Activated naive CD4-positive, alpha-beta T cell treated with Interleukin-2 at 50 U/mL for 16 hours (primary cell): ENCODE measurements at places on chromosomes 11 and 22.

GRCh38 chr11:75492181-75492820, 33.4 kb downstream of the GDPD5 start:
- DNase-seq = peak; percentile 64

DNA sequence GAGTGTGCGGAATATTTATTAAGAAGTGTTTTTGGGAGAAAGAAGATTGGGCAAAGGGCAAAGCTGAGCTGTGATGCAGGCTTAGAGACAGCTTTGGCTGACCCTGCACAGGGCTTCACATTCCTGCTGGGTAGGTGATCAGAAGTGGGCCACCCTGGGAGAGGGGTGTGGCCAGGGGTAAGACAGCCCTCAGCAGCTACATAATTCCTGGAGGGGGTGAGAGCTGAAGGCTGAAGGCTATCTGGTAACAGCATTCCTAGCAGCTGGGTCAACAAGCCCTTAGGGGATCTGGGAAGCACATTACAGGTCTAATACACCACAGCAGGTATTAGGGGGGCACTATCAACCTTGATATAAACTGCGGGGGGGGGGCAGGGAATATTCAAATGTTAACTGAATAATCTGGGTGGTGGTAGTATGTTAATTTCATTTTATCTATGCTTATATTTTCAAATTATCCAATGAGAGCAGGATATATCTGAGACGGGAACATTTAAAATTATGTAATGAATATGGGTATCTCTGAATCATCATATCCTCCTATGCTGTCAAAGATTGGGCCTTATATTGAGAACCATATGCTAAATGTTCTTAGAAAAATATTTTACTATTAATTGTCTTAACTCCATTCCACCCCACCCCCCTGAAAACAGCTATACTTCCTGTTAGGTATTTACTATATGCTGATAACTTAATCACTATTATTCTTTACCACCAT, 5.9 kb downstream of the OOSP1 start:
- DNase-seq = no peak

- DNase-seq = no peak
These were observed 106.6 kb downstream of the USP35 start for GRCh38 chr11:78295347-78295746.

- DNase-seq = no peak
These were observed 1495.9 kb downstream of the BRD1 start for GRCh38 chr22:48331691-48332220.

- no peak for DNase-seq
These were observed 9.6 kb downstream of the PARVB start for GRCh38 chr22:44033694-44034093.

GRCh38 chr11:104001561-104002056, 34.8 kb upstream of the DDI1 start:
- no peak for DNase-seq

GRCh38 chr22:37274380-37274862, 7.9 kb upstream of the CYTH4 start:
- DNase-seq = no peak

DNA sequence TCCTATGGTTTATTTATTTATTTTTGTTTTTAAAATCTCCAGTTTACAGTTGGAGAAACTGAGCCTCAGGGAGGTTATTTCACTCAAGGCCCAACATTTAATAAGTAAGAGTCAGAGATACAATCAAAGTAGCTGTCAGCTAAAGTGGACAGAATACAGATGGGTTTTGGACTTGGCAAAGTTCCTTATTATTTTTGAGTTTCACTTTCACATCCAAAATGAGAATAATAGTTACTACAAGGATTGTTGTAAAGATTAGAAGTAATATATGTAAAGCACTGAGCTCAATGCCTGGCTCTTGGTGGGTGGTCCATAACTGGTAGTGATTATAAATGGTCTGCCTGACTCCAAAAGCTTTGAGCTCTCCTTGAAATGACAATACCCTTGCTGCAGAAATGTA, 87.5 kb upstream of the SESN3 start:
- no peak for DNase-seq

- DNase-seq = no peak
These were observed 59.7 kb downstream of the MICAL3 start for GRCh38 chr22:17964643-17965042.

GRCh38 chr11:75570559-75571139, 8.6 kb downstream of the SERPINH1 start:
- no peak for DNase-seq

- no peak for DNase-seq
These were observed 9.6 kb downstream of the OR52N2 start for GRCh38 chr11:5818245-5818886.

GRCh38 chr11:66258473-66258893, 10.0 kb upstream of the RAB1B start:
- no peak for DNase-seq

DNA sequence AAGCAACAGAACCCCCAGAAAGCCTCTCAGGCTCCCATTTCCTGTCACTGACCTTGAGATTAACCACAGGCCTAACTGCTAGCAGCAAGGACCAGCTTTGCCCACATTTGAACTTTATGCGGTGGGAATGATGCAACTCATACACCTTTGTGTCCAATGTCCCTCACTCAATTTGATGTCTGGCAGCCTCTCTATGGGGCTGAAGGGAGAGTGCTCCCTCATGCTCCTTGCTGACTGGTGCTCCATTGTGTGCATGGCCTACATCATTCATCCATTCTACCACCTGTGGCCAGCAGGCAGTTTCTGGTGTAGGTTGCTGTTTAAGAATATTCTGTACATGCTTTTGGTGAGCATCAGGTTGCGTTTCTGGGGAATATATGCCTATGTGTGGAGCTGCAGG, 31.9 kb downstream of the KCNQ1OT1 start:
- DNase-seq = no peak

- DNase-seq = no peak
These were observed 26.3 kb downstream of the FAM118A start for GRCh38 chr22:45335854-45336522.

- no peak for DNase-seq
These were observed 79.8 kb downstream of the GRIA4 start for GRCh38 chr11:105689631-105690030.

GRCh38 chr22:45804986-45805325, 133.3 kb downstream of the ATXN10 start:
- no peak for DNase-seq

- no peak for DNase-seq
These were observed 21.6 kb downstream of the C11orf86 start for GRCh38 chr11:66996609-66997273.

DNA sequence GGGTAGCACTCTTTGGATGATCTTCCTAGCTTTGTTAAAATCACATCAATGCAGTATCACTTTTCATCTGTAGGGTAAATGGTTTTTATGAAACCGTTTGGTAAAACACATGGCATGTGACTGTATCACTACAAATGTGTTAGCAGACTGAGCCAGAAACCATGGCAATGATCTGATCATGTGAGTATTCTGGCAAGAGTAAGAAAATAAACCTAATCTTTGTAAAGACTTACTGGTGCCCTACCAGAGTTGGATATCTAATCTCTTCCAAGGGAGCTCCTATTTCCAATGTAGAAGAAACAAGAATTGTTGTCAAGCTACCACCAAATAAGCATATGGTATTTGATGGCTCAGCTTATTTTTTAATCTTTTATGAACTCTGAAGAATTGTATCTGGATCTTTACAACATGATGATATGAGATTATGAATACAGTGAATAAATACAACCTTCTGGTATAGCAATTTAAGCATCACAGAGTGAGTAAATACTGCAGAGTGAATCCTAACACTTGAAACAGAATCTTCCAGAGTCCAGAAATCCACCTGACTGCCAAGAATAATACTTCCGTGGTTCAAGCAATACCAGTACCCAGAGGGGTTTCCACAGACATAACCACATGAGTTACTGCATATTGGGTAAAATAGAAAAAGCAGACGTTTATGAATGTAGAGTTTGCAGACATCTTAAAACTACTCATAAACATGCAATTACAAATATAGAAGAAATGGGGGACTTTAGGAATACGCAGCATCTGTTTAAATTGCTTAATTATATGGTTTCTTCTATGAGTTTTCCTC, 238.8 kb downstream of the TTC28 start:
- DNase-seq = no peak

DNA sequence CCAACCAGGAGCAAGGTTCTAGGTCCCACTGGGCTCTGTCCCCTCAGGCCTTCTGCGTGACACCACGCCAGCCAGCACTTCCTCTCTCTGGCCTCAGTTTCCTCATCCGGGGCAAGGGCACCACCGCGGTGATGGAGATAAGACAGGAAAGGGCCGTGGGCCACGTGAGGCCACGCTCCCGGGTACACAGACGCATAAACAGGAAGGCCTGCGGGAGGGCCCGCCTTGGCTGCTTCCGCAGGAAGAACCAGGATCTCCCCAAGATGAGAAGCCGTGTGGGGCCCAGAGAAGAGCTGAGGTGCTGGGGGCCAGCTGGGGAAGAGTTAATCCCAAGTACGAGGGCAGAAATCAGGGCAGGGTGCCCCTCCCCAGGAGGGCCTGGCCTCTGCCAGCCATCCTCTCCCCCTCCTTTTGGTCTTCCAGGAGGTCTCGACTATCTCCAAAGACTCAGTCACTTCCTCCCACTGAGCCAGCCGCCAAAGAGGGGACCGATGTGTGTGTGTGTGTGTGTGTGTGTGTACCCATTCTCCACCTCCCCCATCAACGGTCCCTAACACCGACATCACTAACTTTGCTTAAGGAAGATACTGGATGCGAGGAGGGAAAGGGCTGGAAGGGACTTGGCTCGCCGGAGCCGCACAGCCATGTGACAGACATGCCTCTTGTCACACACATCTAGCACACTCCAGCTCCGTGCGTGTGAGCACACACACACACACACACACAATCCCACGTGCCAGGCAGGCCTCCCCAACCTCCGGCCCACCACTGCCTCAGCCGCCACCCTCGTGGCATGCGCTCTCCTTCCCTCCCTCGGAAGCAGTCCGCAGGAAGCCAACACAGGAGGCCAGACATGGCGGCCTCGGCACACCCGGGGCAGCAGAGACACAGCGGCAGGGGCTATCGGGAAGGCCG, 1.4 kb downstream of the MFNG start:
- DNase-seq = peak; percentile 80

DNA sequence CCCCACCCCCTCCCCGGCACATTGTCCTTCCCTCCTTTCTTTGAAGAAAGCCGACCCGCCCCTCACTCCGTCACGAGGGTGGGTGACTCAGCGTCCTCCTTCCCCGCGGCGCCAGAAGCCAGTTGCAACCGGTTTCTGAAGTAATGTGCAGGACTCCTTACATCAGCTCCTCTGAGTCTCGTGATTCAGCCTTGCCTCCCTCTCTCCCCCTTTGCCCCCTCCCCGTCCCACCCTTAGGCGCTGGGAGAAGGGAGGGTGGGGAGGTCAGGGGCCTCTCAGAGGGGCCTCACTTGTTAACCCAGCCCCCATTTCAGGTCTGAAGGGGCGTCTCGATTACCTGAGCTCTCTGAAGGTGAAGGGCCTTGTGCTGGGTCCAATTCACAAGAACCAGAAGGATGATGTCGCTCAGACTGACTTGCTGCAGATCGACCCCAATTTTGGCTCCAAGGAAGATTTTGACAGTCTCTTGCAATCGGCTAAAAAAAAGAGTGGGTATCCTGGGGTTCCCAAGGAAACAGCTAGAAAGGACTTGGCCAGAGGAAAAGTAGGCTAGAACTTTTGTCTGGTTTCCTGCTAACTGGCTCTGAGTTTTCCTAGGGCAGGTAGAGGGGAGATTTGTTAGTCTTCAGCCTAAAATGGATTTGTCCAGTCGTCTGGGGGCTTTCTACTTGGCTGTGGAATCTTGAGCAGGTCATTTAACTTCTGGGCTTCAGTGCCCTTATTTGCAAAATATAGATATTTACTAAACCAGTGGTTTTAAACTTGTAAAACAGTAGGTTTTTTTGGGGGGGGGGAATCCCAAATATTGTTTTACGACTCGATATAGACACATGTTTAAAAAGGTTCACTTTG, 1.1 kb downstream of the SLC3A2 start:
- peak; percentile 97 for DNase-seq

DNA sequence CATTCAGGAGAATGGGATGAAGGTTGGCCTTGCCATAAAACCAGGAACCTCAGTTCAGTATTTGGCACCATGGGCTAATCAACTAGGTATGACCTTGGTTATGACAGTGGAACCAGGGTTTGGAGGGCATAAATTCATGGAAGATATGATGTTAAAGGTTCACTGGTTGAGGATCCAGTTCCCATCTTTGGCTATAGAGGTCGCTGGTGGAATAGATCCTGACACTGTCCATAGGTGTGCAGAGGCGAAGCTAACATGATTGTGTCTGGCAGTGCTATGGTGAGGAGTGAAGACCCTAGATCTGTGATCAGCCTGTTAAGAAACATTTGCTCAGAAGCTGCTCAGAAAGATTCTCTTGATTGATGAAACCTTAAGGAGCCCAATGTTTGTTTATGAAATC, 5.7 kb downstream of the NF2 start:
- DNase-seq = no peak

DNA sequence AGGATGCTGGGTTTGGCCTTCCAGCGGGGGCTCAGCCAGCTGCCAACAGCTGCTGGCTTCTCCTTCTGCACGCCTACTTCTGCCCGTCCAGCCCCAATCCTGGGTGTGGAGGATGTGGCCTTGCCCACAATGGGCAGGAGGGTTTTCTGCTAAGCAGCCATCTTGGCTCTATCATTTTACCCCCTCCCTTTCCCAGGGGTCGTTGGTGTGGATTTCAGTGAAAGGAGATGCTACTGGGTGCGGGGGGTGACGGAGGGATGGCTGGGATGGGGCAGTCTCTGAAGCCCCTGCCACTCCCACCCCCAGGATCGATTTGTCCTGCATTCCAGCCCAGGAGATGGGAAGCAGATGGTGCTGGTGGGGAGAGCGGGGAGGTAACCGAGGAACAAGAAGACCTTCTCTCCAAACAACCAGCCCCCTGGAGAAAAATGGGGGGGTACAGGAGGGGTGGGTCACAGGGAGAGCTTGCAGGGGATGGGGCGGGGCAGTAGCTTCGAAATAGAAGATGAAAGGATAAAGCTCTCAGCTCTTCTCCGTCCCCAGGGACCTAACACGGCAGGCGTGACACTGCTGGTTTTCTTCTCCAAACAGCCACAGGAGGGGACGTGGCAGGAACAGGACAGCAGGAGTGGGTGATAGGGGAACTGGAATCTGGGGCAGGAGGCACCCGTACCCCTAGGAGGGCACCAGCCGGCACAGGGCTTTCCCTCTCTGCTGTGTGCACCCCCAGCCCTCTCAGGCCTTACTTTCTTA, 68.9 kb downstream of the NECTIN1 start:
- DNase-seq = no peak

- peak; percentile 0 for DNase-seq
These were observed 109.4 kb downstream of the KCNQ1OT1 start for GRCh38 chr11:2590131-2590964.

GRCh38 chr22:43173976-43174720, 12.8 kb downstream of the TTLL12 start:
- DNase-seq = no peak

- no peak for DNase-seq
These were observed 40.9 kb downstream of the NAV2 start for GRCh38 chr11:19753451-19754106.

GRCh38 chr11:73245461-73245860, 26.7 kb upstream of the P2RY6 start:
- no peak for DNase-seq

- no peak for DNase-seq
These were observed 52.6 kb downstream of the MAP6 start for GRCh38 chr11:75616281-75616680.

- DNase-seq = no peak
These were observed 214.7 kb downstream of the TENM4 start for GRCh38 chr11:79226126-79226525.

GRCh38 chr11:35968386-35969088, 24.7 kb downstream of the LDLRAD3 start:
- no peak for DNase-seq

- no peak for DNase-seq
These were observed 9.5 kb downstream of the DCHS1 start for GRCh38 chr11:6646071-6646470.

GRCh38 chr11:5596607-5597201, at the start of gene TRIM6:
TRIM6 (plus strand) TSS chr11:5596637; CDS start chr11:5596898, 261 bp downstream.
- no peak for DNase-seq
